AG20443 (cell line): ENCODE measurements at places on chromosomes 3 and 15.

DNA sequence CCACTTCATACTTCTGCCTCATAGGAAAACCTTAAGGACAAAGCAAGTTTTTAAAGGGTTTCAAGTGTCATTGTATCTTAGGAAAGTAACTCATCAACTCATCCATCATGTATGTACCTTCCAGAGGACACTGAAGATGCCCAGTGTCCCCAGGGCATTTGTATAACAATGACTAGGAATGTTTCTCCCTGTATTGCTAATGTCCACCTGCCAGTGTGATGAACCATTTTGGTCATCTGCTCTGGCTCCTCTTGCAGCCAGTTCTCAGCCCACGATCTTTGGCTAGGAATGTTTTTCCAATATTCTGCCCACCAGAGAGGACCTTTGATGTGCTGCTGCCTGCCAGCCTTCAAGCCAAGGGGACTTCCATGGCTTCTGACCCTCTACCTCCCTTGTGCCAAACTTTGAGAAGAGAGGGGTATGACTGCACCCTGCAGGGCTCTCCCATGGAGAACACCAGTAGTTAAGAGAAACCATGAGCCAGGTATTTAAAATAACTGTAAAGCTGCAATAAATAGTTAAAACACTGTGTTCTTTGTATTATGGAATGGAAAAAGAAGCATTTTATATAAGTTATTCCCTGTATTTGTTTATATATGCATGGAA is 11.4 kb downstream of the LMOD3 start:
- DNase-seq: no peak

GRCh38 chr3:45940004-45940780 is 3.1 kb upstream of the CXCR6 start:
- no peak for DNase-seq

DNA sequence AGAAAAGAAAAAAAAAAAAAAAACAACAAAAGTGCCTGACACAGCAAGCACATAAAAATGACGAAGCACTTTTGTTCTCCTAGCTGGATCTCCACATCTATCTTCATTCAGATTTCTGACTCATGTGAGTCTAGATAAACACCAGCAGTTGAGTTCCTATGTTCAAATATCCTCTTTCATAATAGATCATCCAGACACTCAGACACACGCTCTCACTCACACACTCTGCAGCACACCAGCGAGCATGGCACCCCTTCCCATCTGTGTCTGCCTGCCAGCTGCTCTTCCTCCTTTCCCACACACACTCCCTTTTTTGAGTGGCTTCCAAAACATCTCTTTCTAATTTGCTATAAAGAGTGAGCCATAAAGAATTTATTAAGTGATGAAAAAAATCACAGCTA is 19.8 kb upstream of the CELF6 start:
- DNase-seq: peak; percentile 76

GRCh38 chr15:69626095-69627066 is 173.8 kb downstream of the RPLP1 start:
- DNase-seq: no peak

- no peak for DNase-seq
Observed at GRCh38 chr15:42289166-42289565, 15.9 kb upstream of the TMEM87A start.

DNA sequence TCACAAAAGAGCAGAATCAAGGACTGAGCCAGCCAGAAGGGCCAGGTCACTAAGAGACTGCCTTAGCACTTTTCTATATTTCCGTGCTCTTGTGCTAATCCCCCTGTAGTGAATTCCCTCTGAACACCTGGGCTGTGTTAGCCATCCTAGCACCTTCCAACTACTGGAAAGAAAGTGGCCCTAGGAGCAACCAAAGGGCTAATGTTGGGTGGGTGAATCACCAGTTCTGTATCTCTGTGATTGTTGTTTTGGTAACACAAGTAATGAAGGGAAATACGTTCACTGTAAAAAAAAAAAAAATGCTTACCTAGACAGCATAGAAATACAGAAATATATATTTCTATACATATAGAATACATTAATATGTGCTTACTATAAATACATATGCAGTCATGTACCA is 43.9 kb downstream of the PXYLP1 start:
- DNase-seq: no peak

- no peak for DNase-seq
Observed at GRCh38 chr15:90851114-90851513, 17.3 kb upstream of the FURIN start.

GRCh38 chr15:73518876-73519733 is 76.1 kb downstream of the REC114 start:
- DNase-seq: no peak

DNA sequence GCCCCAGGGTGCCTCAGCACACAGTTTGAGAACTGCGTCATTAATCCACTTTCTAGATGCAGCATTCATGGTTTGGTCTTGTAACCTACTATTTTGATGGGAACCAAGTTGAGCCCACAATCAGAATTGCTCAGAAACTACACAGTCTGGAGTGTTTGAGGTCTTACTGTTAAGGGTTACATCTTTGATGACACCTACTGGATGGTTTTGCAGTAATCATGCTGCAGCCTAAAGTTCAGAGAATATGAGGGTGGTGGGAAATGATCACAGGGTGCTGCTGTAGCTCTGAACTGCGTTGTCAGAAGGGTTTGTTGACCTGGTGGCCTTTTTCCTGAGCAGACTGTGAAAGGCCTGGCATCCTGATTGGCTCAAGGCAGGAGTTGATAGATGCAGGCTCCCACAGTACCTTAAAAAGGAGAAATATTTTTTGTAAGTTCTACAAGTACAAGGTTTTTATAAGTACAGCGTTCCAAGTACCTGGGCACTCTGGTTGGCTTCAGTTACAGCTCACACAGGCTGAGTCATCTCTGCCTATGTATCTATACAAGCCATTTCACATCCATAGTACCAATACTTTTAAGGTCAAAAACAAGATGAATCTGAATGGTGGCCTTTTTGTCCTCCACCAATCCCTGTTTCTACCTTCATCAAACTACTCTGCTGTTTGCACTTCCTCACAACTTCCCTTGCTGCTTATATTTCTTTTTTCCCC is 60.5 kb upstream of the ACKR4 start:
- DNase-seq: no peak

GRCh38 chr3:56468184-56469106 is at the start of gene ERC2:
TSS of gene ERC2 (minus strand) at chr3:56468467.
- peak; percentile 81 for DNase-seq

DNA sequence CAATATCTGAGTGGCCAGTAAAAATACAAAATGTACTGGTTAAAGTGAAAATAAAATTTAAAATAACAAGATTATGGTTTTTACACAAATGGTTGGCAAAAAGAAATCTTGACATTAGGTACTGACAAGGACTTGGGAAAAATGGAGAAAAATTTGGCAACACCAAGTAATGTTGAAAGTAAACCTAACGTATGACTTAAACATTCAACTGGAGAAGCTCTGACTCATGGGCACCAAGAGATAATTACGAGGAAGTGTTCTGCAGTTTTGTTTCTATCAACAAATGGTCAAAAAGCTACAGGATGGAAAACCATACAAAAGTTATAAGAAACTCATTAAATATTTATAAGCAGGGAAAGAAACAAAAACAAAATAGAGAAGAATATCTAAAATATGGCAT is 177.7 kb downstream of the ZNF385D start:
- DNase-seq: no peak

- no peak for DNase-seq
Observed at GRCh38 chr3:178711753-178712152, 175.5 kb downstream of the KCNMB2 start.

GRCh38 chr3:127015282-127016042 is 32.5 kb downstream of the PLXNA1 start:
- DNase-seq: no peak

DNA sequence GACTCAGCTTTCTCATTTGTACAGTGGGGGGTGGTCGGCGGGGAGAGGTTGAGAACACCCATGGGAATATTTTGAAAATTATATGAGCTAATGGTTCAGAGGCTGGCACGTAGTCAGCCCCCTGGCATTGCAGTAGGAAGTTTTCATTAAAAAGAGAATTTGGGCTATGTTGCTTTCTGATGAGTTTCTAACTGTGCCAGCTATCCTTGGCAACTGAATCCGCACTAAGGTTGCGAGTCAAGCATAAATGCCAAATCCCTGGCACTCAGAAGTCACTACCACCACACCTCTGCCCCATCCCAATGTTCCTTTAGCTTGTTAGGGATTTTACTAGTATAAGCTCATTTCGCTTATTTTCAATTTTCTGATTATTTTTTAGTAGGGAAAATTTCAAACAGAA is 91.6 kb downstream of the DNASE1L3 start:
- DNase-seq: no peak

- DNase-seq: no peak
Observed at GRCh38 chr3:19432669-19433068, 284.4 kb downstream of the KCNH8 start.

DNA sequence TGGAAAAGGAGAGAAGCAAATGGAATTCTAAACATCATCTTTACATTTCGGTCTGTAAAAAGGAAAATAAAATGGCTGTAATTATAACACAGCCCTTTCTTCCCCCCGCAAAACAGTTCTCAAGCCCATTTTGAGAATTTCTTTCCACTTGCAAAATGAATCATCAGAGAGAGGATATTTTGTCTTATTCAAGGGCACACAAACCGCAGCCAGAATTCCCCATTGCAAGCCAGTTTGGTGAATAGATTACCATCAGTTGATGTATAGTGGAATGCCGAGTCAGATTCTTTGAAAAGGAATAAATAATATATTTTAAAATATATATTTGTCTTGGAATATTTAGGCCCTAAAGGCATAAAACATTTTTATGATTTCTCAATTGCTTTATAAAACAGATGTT is 420.4 kb upstream of the SEMA6D start:
- no peak for DNase-seq
